ENCODE measurements at places on chromosomes 5 and 9. TPM values are rescaled to one million over a fixed set of nuclear protein-coding genes. Genes with fewer than 3 reads are reported as not detected.

The PCDHA3 gene
- total RNA-seq, result not detected

The NOXA1 gene
- total RNA-seq, result 0.80 TPM

The SLC1A1 gene
- total RNA-seq, result 0.12 TPM

The CCL27 gene
- total RNA-seq, result not detected

The PTAR1 gene
- 51.3 TPM for total RNA-seq

The BAAT gene
- total RNA-seq, result not detected

The MYMK gene
- not detected for total RNA-seq

The PPP3R2 gene
- total RNA-seq, result not detected

The LIX1 gene
- total RNA-seq, result not detected

The TUSC1 gene
- total RNA-seq, result 0.32 TPM

The BRD8 gene
- 53.6 TPM for total RNA-seq

The CEP78 gene
- 34.6 TPM for total RNA-seq

The DOLK gene
- total RNA-seq, result 11.4 TPM

The BRINP1 gene
- total RNA-seq, result not detected

The ZDHHC11 gene
- 24.1 TPM for total RNA-seq

The ACTBL2 gene
- not detected for total RNA-seq

The SPATA31E1 gene
- total RNA-seq, result not detected

The LCN15 gene
- total RNA-seq, result not detected

The GDNF gene
- total RNA-seq, result not detected

The RNF14 gene
- 26.5 TPM for total RNA-seq

The GFI1B gene
- total RNA-seq, result not detected

The PPP1R26 gene
- 0.49 TPM for total RNA-seq

The SLC6A19 gene
- total RNA-seq, result not detected

The FOXD4L6 gene
- total RNA-seq, result not detected

The NTNG2 gene
- total RNA-seq, result 10.1 TPM

The OR1Q1 gene
- not detected for total RNA-seq
